NCI-H2171 (cell line): ENCODE measurements at places on chromosomes 5 and 9.

GRCh38 chr9:88680505-88681160 lies 145.7 kb downstream of the NXNL2 start:
- no peak for DNase-seq

DNA sequence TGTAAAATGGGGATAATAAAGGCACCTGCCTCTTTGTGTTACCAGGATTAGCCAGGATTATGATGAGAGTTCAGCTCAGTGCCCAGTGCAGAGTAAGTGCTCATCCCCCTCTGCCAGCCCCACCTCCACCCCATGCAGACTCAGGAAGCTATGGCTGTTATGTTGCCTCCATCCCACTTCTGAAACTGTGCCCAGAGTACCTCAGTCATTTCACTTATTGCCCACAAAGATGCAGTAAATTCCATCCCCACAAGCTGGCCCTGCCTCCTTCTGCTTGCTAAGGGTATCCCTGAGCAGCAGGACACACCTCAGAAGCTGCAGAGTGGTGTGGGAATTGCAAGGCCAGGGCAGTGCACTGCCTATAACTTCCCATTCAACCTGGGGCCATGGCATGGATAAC lies 415.1 kb downstream of the SPOCK1 start:
- no peak for DNase-seq

- peak; percentile 42 for DNase-seq
These were observed 204.8 kb downstream of the CDH9 start for GRCh38 chr5:26833596-26833995.

DNA sequence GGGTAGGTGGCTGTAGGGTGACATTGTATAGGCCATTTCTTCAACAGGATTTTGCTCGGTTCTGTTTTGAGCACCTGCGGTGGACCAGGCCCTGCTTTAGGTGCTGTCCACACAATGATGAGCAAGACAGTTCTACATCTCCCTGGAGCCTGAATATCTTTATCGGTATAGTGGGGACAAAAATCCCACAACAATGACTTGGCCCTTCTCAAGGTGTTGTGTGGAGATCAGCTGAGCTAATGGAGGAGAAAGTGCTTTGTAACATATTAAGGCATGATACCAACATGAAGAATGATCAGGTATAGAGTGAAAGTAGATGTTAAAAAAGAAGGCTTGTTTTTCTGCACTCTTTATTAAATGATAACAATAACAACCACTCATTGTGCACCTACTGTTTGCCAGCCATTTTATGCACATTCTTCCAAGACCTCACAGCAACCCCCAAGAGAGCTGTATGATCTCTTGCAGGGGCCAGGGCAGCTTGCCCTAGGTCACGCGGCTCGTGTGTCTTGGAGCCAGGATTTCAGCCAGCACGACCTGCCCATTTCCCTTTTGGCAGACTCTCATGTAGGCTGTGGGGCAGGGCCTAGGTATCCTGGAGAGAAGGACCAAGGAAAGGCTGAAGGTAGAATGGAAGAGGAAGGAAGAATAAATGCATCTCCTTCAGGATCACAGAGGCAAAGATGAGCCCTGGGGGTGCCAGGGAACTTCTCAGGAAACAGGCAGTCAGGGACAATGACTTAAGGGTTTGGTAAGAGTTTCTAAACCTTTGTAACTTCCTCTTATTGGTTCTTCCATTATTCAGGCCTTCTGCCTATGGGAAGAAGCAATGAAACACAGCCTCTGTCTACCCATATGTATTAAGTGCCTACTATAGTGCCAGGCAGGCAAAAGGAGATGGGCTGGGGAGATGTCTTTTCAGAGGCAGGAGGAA lies 50.0 kb upstream of the PPARGC1B start:
- DNase-seq: no peak

GRCh38 chr9:6551136-6551535 lies 94.4 kb downstream of the GLDC start:
- DNase-seq: no peak
